Activated CD4-positive, alpha-beta T cell treated with anti-CD3 and anti-CD28 coated beads, Interleukin-2, amount 50 U/mL, for 48 hours (primary cell): ENCODE measurements at places on chromosomes 1 and 21.
A peak's percentile ranks its signal among the peaks of the same experiment; 100 is the strongest.

GRCh38 chr1:201883786-201884185 is 4.9 kb upstream of the SHISA4 start:
- no peak for DNase-seq

DNA sequence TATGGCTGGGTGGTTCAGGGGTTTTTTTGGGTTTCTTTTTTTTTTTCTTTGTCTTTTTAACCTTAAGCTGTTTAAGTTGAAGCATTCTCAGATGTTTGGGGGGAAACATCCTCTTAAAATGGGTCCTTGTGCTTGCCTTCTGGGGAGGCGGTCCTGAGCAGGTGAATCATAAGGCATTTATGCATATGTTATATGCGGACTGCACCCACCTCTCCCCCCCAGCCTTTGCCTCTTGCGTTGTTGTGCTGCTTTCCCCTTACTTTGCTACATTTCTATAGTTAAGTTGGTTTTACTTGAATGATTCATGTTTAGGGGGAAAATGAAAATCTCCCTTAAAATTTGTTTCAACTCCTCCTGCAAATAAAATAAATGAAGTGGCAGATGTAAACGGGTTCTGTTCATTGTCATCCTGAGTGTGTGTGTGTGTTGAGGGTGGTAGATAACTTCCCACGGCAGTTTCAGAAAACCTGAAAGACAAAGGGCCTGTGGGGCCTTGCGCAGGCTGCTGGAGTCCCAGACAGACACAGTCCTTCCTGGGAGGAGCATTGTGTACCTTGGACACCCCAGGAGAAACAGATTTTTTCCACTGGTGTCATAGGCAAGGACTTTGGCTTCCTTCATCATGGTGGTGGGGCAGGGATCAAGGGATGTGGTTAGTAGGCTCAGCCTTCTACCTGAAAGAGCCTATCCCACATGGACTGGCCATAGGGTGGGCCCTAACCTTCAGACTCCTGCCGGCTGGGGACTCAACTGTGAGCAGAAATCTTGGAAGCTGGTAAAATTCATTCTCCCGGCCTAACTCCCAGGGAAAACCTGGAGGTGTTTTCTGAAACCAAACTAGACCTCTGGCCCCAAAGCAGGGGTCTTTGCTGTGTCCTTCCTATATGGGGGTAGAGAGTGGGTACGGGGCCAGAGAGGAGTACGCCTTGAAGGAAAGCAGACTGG is 926 bp upstream of the SH3D21 start:
- DNase-seq, result peak; percentile 63

- DNase-seq, result no peak
These were observed 260.4 kb downstream of the PTPRU start for GRCh38 chr1:29496701-29497100.

GRCh38 chr21:37675202-37675801 is 241.0 kb downstream of the KCNJ6 start:
- DNase-seq, result peak; percentile 70

- no peak for DNase-seq
These were observed 89.0 kb downstream of the NFIA start for GRCh38 chr1:61171346-61171745.

DNA sequence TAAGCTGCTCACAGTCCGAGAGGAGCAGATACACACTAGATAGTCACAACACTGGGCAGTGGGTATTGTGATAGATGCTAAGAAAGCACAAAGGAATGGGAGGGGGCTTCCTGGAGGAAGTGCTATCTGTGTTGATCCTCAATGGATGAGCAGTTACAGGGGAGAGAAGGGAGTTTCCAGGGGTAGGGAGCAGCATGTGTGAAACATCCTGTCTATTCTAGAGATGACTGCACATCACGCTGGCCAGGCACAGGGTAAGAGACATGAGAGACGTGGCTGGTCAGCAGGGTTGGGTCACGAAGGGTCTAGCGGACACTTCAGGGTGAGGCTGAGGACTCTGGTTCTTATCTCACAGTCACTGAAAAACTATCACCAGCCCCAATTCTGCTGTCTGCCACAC is 235.2 kb downstream of the TRABD2B start:
- DNase-seq, result no peak

DNA sequence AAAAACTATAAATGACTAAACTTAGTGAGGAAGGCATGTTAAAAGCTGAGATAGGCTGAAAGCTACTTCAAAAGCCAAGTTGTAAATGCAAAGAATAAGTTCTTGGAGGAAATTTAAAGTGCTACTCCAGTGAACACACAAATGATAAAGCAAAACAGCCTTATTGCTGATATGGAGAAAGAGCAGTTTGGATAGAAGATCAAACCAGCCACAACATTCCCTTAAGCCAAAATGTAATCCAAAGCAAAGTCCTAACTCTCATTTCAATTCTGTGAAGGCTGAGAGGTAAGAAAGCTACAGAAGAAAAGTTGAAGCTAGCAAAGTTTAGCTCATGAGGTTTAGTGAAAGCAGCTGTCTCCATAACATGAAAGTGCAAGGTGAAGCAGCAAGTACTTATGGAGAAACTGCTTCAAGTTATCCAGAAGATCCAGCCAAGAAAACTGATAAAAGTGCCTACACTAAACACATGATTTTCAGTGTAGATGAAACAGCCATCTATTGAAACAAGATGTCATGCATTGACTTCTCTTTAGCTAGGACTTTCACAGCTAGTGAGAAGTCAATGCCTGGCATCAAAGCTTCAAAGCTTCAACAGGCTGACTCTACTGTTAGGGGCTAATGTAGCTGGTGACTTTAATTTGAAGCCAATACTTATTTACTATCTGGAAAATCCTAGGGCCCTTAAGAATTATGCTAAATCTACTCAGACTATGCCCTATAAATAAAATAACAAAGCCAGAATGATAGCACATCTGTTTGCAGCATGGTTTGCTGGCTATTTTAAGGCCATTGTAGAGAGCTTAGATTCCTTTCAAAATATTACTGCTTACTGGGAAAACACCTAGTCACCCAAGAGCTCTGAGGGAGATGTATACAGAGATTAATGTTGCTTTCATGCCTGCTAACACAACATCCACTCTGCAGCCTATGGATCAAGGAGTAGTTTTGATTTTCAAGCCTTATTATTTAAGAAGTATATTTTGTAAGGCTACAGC is 188.6 kb downstream of the EIF4G3 start:
- DNase-seq, result no peak

- DNase-seq, result no peak
These were observed 62.0 kb upstream of the GOLT1A start for GRCh38 chr1:204275695-204276370.

GRCh38 chr1:236301080-236301957 is 19.6 kb upstream of the ERO1B start:
- no peak for DNase-seq

GRCh38 chr1:15129944-15130343 is 23.6 kb upstream of the TMEM51 start:
- no peak for DNase-seq

- no peak for DNase-seq
These were observed 50.2 kb downstream of the WARS2 start for GRCh38 chr1:119090250-119090649.

GRCh38 chr1:20903437-20903836 is 116.3 kb upstream of the HP1BP3 start:
- DNase-seq, result no peak
